Upper lobe of left lung (tissue), 6 donors: ENCODE measurements at places on chromosomes 11 and 22.

DNA sequence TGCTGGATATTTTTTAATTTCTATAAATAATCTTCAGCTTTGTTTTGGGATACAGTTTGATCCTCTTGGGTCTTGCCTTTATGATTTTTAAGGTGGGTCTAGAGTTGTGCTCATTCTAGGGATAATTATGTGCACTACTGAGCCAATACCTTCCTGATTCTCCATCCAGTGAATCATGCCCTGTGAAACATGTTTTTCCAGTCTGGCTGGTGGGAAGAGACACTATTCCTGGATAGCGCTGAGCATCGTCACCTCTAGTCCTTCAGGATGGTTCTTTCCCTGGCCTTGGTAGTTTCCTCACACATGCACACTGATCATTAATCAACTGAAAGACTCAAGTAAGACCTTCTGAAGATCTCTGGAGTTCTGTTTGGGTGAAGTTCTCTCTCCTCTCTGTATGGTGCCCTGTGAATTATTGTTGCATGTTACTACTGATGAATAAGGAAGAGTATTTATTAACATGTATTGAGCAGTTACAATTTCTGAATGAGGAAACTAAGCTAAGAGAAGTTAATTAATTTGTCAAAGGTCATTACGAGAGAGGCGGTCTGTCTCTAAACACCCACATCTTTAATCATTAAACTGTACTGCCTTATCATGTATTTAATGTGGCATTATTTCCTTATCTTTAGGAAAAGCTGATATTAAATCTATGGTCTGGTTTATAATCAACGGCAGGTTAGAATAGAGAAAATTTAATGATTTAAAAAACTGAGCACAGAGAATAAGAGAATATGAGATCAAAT, 39.1 kb upstream of the LIPT2 start:
- H3K27me3 ChIP-seq = no peaks in the 10 kb centered on the region
- no peaks in the 10 kb centered on the region for H3K36me3 ChIP-seq
- DNase-seq = no peak
- H3K4me1 ChIP-seq = no peaks in the 10 kb centered on the region
- no peak overlapping the region for H3K27ac ChIP-seq

- no peaks in the 10 kb centered on the region for H3K27me3 ChIP-seq
- H3K4me3 ChIP-seq = no peak overlapping the region
- H3K36me3 ChIP-seq = no peaks in the 10 kb centered on the region
- H3K27ac ChIP-seq = no peak overlapping the region
Observed at GRCh38 chr22:27064386-27064785, 407.0 kb downstream of the MIAT start.

GRCh38 chr11:79078999-79079398, 361.8 kb downstream of the TENM4 start:
- H3K4me1 ChIP-seq = no peaks in the 10 kb centered on the region
- no peak overlapping the region for H3K27ac ChIP-seq
- no peak for DNase-seq
- no peaks in the 10 kb centered on the region for H3K36me3 ChIP-seq

DNA sequence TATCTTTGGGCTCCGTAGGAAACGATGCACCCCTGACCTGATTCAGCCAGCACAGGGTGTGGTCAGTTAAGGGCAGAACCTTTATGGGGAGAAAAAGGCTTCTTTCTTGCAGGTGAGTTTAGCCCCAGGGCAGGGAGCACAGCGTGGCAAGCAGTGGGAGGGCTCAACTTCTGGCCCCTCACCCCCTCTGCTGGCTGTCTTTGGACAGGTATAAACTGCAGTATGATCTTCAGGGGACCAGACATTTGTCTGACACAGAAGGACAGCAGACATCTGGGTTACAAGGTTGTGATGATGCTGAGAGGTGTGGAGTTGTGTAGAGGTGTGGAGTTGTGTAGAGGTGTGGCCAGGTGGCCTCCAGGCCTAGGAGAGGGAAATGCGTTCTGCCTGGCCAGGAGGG, 324.0 kb upstream of the PLET1 start:
- peaks cover 5% of the 10 kb centered on the region for H3K27me3 ChIP-seq
- H3K4me1 ChIP-seq = no peaks in the 10 kb centered on the region
- DNase-seq = no peak
- no peaks in the 10 kb centered on the region for H3K36me3 ChIP-seq
- no peak overlapping the region for H3K27ac ChIP-seq

DNA sequence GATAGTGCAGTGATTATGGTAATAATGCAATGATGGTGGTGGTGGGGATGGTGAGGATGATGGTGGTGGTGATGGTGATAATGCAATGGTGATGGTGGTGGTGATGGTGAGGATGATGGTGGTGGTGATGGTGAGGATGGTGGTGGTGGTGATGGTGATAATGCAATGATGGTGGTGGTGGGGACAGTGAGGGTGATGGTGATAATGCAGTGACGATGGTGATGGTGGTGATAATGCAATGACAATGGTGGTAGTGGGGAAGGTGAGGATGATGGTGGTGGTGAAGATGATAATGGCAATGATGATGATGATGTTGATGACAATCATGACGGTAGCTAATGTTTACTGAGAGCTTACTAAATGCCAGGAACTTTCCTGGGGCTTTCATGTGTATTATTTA, 79.6 kb upstream of the MYOD1 start:
- no peak overlapping the region for H3K4me3 ChIP-seq
- DNase-seq = no peak
- H3K4me1 ChIP-seq = no peaks in the 10 kb centered on the region
- no peak overlapping the region for H3K27ac ChIP-seq

GRCh38 chr11:93498641-93499040, 44.5 kb downstream of the SMCO4 start:
- no peaks in the 10 kb centered on the region for H3K4me1 ChIP-seq
- H3K27me3 ChIP-seq = no peaks in the 10 kb centered on the region
- no peak for DNase-seq
- no peaks in the 10 kb centered on the region for H3K36me3 ChIP-seq
- no peak overlapping the region for H3K4me3 ChIP-seq
- no peak overlapping the region for H3K27ac ChIP-seq

- no peaks in the 10 kb centered on the region for H3K36me3 ChIP-seq
- no peaks in the 10 kb centered on the region for H3K27me3 ChIP-seq
- DNase-seq = no peak
Observed at GRCh38 chr11:77403211-77403610, 70.7 kb downstream of the PAK1 start.

DNA sequence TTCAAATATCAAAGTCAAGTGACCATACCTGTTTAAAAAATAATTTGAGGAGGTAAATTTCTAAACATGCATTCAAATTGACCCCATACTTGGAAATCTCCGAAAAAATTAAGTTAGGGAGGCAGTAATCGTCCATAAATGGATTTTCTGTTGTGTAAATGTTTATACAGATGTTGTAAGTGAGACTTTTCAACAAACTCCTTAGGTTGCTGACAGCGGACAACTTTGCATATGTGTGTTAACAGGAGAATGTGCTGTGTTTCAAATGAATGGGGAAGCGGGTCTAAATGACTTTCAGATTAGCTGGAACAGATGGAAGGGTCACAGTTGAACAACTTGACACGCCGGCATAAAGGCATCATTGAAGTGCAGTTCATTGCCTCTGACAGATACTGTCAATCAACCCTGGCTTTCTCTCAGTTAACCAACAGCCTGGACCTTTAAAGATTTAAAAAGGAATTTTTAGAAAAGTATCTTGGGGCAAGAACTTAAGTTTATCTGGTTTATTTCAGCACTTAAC, 98.2 kb upstream of the DBX1 start:
- no peak overlapping the region for H3K27ac ChIP-seq
- H3K36me3 ChIP-seq = no peaks in the 10 kb centered on the region
- H3K27me3 ChIP-seq = no peaks in the 10 kb centered on the region
- H3K4me1 ChIP-seq = no peaks in the 10 kb centered on the region
- no peak for DNase-seq

DNA sequence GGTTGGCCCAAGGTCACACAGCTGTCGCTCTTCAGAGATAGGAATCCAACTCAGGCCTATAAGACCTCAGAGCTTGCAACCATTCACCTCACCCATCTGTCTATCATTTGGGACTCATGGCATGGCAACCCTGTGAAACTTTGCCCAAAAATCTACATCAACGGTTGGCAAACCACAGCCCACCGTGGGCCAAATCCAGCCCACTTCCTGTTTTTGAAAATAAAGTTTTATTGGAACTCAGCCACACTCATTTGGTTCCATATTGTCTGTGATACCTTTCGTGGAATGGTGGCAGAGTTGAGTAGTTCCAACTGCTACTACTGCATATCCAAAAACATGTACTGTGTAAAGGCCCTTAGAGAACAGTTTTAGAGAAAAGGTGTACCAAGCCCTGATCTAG, 307.8 kb downstream of the MN1 start:
- no peak overlapping the region for H3K27ac ChIP-seq
- H3K4me1 ChIP-seq = peaks cover 6% of the 10 kb centered on the region
- DNase-seq = no peak
- H3K36me3 ChIP-seq = no peaks in the 10 kb centered on the region

GRCh38 chr11:91997226-91997625, 227.4 kb upstream of the FAT3 start:
- no peak overlapping the region for H3K4me3 ChIP-seq
- H3K27ac ChIP-seq = no peak overlapping the region
- no peaks in the 10 kb centered on the region for H3K27me3 ChIP-seq

GRCh38 chr22:33515795-33516194, 404.5 kb downstream of the LARGE1 start:
- H3K27me3 ChIP-seq = no peaks in the 10 kb centered on the region
- H3K36me3 ChIP-seq = no peaks in the 10 kb centered on the region
- no peak overlapping the region for H3K4me3 ChIP-seq
- no peak for DNase-seq

- no peak for DNase-seq
- no peak overlapping the region for H3K4me3 ChIP-seq
- H3K4me1 ChIP-seq = peaks cover 28% of the 10 kb centered on the region
- H3K27me3 ChIP-seq = no peaks in the 10 kb centered on the region
Observed at GRCh38 chr11:3853545-3853842, 2.0 kb upstream of the STIM1 start.

GRCh38 chr11:123217897-123218296, 22.8 kb upstream of the CLMP start:
- H3K4me3 ChIP-seq = no peak overlapping the region
- no peak for DNase-seq
- no peak overlapping the region for H3K27ac ChIP-seq
- H3K4me1 ChIP-seq = no peaks in the 10 kb centered on the region
- no peaks in the 10 kb centered on the region for H3K36me3 ChIP-seq
- H3K27me3 ChIP-seq = no peaks in the 10 kb centered on the region

- H3K36me3 ChIP-seq = no peaks in the 10 kb centered on the region
- H3K4me1 ChIP-seq = no peaks in the 10 kb centered on the region
- no peak overlapping the region for H3K27ac ChIP-seq
Observed at GRCh38 chr11:15935373-15935772, 421.0 kb downstream of the SOX6 start.

DNA sequence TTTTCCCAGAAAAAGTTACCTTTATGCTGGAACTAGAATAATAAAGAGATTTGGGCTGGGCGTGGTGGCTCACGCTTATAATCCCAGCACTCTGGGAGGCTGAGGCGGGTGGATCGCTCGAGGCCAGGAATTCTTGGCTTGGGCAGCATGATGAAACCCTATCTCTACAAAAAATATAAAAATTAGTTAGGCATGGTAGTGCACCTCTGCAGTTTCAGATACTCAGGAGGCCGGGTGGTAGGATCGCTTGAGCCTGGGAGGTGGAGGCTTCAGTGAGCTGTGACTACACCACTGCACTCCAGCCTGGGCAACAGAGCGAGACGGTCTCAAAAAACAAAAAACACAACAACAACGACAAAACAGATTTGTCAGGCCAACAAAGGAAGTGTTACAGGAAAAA, 119.3 kb upstream of the OR9Q1 start:
- no peak overlapping the region for H3K4me3 ChIP-seq
- H3K27me3 ChIP-seq = no peaks in the 10 kb centered on the region
- H3K36me3 ChIP-seq = no peaks in the 10 kb centered on the region
- DNase-seq = no peak
- no peaks in the 10 kb centered on the region for H3K4me1 ChIP-seq

- no peaks in the 10 kb centered on the region for H3K4me1 ChIP-seq
- no peaks in the 10 kb centered on the region for H3K36me3 ChIP-seq
- no peak overlapping the region for H3K4me3 ChIP-seq
- no peak overlapping the region for H3K27ac ChIP-seq
- no peak for DNase-seq
Observed at GRCh38 chr11:119845756-119846155, 116.8 kb upstream of the NECTIN1 start.

- no peaks in the 10 kb centered on the region for H3K36me3 ChIP-seq
- DNase-seq = no peak
- H3K4me3 ChIP-seq = no peak overlapping the region
- H3K27me3 ChIP-seq = no peaks in the 10 kb centered on the region
Observed at GRCh38 chr11:35937700-35938099, 6.2 kb upstream of the LDLRAD3 start.

GRCh38 chr11:119706029-119706428, 23.0 kb downstream of the NECTIN1 start:
- no peak for DNase-seq
- no peaks in the 10 kb centered on the region for H3K36me3 ChIP-seq
- H3K4me3 ChIP-seq = no peak overlapping the region
- H3K27ac ChIP-seq = no peak overlapping the region

- H3K27ac ChIP-seq = no peak overlapping the region
- H3K27me3 ChIP-seq = no peaks in the 10 kb centered on the region
- peaks cover 40% of the 10 kb centered on the region for H3K4me1 ChIP-seq
- no peak for DNase-seq
- peak overlapping the region; percentile 67 for H3K4me3 ChIP-seq
Observed at GRCh38 chr11:86246293-86246675, 1.7 kb downstream of the EED start.

GRCh38 chr22:40679964-40680818, 907 bp downstream of the MCHR1 start:
- H3K4me1 ChIP-seq = peaks cover 11% of the 10 kb centered on the region
- no peaks in the 10 kb centered on the region for H3K27me3 ChIP-seq
- no peak for DNase-seq

GRCh38 chr11:10301656-10302358, 3.1 kb upstream of the ADM start:
- H3K27me3 ChIP-seq = peaks cover 4% of the 10 kb centered on the region
- no peak for DNase-seq
- no peak overlapping the region for H3K4me3 ChIP-seq
- H3K36me3 ChIP-seq = no peaks in the 10 kb centered on the region
- peak overlapping the region; percentile 92 for H3K27ac ChIP-seq

GRCh38 chr11:18720808-18721560, 5.0 kb downstream of the IGSF22 start:
- peak overlapping the region; percentile 61 for H3K27ac ChIP-seq
- H3K4me3 ChIP-seq = peak overlapping the region; percentile 15
- H3K36me3 ChIP-seq = no peaks in the 10 kb centered on the region
- DNase-seq = peak; percentile 90
- H3K4me1 ChIP-seq = peaks cover 19% of the 10 kb centered on the region

DNA sequence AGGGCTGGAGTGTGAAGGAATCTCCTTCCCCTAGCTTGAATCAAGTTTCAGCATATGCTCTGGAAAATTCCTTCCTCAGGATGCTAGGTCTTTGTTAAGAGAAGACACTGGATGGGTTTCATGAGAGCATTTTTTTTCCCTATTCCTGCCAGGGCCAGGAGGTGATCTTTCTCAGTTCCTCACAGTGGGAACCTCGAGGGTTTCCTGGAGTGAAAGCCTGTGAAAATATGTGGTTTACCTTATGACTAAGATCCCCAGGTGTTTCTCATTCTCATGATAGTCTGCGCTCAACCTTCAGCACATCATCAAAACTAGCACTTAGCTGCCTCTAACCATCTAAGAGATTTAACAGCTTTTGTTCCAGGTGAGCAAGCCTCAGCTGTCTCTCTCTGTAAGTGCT, 985.3 kb upstream of the FAT3 start:
- H3K36me3 ChIP-seq = no peaks in the 10 kb centered on the region
- H3K4me3 ChIP-seq = no peak overlapping the region
- no peak overlapping the region for H3K27ac ChIP-seq
- no peaks in the 10 kb centered on the region for H3K4me1 ChIP-seq
- DNase-seq = no peak
